Uterine smooth muscle cell (primary cell): ENCODE measurements at places on chromosomes 7 and 10. TPM values are rescaled to one million over a fixed set of nuclear protein-coding genes. Genes with fewer than 3 reads are reported as not detected.

The MNX1 gene
- not detected in 2 replicates for total RNA-seq

The OR6V1 gene
- total RNA-seq = not detected in 2 replicates

The SSC4D gene
- 0.55 and 0.75 TPM in 2 replicates for total RNA-seq

The LRRC17 gene
- 37.5 and 75.5 TPM in 2 replicates for total RNA-seq

The CFAP70 gene
- 0.44 and 0.75 TPM in 2 replicates for total RNA-seq

The ASZ1 gene
- total RNA-seq = not detected in 2 replicates
